ENCODE measurements at places on chromosomes 1 and 21. TPM values are rescaled to one million over a fixed set of nuclear protein-coding genes. Genes with fewer than 3 reads are reported as not detected.

- no peak for DNase-seq
Observed at GRCh38 chr1:192065087-192065486, 93.2 kb upstream of the RGS18 start.

Gene FCRL1
- polyA plus RNA-seq = 0.12 TPM

Gene CLCA1
- not detected for polyA plus RNA-seq

Gene XKR8
- polyA plus RNA-seq = 10.4 TPM

- no peak for DNase-seq
Observed at GRCh38 chr1:71828431-71829012, 453.8 kb downstream of the NEGR1 start.

GRCh38 chr1:51309291-51309690, 21.1 kb downstream of the TTC39A start:
- DNase-seq = no peak

Measured in renal pelvis (tissue), 12 donors.